CD4-positive, alpha-beta T cell treated with Interferon gamma for 1 hour (primary cell): ENCODE measurements at places on chromosomes 16 and 17.
A peak's percentile ranks its signal among the peaks of the same experiment; 100 is the strongest.

GRCh38 chr17:45286286-45286685 lies 24.4 kb upstream of the SPATA32 start:
- DNase-seq: no peak

- DNase-seq: no peak
These were observed 2.8 kb downstream of the RAD51D start for GRCh38 chr17:35116845-35117244.

DNA sequence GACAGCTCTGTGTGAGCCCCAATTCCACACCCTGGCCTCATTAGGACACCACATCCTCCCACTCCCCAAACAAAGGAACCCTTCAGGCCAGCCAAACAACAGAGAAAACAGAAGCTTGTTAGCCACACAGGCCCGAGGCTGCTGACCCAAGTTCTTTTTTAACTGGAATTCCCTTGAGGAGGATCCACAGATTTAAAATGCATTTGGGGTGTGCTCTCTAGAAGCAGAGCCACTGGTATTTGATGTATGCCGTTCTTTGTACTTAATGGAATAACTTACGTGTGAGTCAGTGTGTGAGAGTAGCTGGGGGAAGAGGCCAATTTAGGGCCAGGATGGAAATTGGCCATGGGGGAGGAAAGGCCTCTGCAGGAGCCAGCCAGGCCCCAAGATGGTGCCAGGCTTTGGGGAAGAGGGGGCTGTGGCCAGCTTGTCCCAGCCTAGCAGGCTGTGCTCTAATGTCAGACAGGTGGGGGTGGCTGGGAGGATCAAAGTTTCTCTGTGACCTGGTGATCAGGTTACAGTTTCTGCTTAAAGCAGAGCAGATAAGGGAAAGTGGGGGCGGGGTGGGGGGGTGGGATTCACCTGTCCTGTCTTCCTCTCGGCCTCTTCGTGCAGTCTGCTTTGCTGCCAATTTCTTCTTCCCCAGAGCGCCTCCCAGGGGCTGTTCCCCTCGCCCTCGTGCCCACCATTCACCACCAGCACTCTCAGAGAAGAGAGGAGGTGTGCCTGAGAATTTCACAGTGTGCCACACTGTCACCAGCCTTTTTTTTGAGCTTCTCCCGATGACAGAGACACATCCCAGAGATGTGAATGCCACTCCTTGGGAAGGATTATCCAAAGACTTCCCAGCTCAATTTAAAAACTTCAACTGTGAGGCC lies 50.8 kb downstream of the TOM1L2 start:
- no peak for DNase-seq

GRCh38 chr17:54372069-54372749 lies 528.4 kb upstream of the TOM1L1 start:
- no peak for DNase-seq

DNA sequence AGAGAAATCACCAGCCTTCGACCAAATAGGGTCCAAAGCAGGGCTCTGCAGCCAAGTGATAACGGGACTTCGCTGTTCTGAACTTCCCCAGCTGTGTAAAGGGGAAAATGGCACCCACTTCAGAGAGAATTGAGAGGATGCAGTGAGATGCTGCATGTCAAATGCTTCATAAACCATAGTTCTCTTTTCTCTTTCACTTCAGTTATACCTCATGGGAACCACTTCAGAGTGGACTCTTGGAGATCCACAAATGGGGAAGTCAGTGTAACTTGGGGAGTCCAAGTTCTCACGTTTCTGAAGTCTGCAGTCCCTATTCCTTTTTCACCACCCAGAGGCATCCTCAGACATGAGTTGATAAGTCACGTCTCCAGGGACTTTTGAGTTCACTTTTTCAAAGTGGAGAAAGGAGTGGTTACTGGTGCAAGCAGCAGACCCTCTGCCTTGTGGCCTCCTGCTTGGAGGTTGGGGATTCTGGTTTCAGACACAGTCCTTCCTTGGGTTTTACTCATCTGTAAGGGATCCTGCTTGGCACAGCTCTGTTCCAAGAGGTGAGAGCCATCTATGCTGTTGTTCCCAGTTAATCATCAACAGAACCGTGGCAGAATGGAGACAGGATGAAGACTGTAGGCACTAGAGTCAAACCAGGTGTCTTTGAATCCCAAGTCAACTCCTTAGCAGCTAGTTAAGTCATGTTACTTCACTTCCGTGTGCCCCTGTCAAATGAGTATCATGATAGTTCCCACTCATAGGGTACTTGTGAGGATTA lies 123.4 kb upstream of the NOL11 start:
- no peak for DNase-seq

- DNase-seq: peak; percentile 39
These were observed 7.1 kb upstream of the AKTIP start for GRCh38 chr16:53509906-53510703.
